Neural crest cell (in vitro differentiated cells): ENCODE measurements at places on chromosomes 16 and 17. TPM values are rescaled to one million over a fixed set of nuclear protein-coding genes. Genes with fewer than 3 reads are reported as not detected.

VMP1 gene
- total RNA-seq: 53.8 and 62.6 TPM in 2 replicates

TMEM114 gene
- not detected in 2 replicates for total RNA-seq

ALG1 gene
- 23.2 and 25.2 TPM in 2 replicates for total RNA-seq

GPR139 gene
- total RNA-seq: not detected in 2 replicates

DNA sequence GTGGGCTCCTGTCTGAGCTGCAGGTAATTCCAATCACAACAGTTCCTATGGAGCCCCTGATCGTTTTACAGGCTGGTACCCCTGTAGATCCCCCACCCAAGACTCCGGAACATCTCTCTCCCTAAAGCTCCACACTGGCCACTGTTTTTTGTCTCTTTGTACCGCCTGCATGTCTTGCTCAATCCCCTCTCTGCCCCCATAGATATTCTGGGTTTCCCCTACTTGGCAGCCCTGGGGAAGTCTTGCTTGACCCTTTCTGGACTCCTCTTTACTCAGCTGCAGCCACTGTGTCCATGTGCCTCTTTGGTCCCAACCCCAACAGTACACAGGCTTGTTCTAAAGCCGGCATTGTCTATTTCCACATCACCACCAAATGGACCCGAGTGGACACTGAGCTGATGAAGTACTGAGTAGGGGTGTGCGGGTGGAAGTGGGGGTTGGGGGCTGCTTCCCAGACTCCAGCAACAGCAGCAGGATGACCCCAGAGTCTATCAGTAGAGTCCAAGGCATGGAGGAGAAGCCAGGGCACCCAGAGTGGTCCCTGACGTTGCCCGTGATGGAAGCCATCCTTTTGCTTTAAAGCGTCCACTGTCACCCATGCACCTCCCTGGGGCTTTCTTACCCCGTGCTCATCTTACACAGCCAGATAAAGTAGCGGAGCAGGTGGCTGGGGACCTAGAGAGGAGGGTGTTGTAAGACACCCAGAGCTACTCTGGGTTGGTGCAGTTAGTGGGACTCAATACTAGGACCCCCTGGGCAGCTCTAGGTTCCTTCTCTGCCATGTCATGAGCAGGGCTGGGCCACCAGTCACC lies 6.4 kb downstream of the CD300LB start:
- DNase-seq: no peak

GRCh38 chr16:68086860-68087268 lies 1.7 kb downstream of the NFATC3 start:
- DNase-seq: no peak

DNA sequence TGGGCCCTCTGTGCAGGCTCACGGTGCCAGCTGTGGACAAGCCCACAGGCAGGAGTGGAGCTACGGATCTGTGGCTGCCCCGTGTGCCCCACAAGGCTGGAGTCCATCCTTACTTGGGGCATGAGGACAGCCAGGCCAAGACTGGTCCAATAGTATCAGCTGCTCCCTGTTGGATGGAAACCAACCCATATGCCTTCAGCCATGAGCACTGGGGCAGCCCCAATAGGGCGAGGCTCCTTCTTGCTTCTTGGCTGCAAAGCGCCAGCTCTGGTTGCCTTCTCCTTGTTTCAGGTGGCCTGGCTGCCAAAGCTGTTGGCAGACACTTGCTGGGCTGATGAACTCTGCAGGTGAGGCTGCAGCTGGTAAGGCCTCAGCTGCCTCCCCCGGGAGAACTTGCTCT lies 188.0 kb downstream of the ENGASE start:
- no peak for DNase-seq

DNA sequence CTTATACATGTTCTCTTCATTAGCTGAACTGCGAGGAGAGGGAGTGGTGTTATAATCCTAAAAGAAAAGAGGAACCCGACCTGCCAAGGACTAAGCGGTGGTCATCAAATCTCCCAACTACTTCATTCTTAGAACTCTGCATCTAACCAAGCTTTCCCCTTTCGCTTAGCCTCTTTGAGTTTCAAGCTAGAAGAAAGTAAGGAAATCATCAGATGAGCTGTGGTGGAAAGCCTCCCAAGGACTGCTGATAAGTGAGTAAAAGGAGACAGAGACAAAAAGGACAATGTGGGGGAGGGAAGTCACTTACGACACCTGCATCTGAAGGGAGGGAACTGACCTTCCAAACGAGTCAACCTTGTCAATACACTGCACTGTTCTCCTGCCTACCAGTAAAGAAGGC lies 121.3 kb downstream of the TRIM37 start:
- no peak for DNase-seq

DNA sequence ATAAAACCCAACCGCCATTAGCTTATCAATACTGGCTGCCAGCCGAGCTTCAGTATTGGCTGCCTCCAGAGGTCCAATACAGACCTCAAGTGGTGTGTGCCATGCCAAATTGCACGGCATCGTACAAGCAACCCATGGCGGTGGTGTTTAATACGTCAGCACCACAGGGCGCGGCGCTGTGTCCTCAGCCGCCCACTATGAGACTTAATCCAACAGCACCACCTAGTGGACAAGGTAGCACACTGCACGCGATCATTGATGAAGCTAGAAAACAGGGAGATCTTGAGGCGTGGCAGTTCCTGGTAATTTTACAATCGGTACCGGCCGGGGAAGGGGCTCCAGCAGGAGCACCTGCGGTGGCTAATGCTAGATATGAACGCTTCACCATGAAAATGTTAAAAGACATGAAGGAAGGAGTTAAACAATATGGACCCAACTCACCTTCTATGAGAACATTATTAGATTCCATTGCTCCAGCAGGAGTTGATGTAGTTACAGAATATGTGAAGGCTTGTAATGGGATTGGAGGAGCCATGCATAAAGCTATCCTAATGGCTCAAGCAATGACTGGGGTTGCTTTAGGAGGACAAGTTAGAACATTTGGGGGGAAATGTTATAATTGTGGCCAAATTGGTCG lies 15.4 kb downstream of the FLYWCH1 start:
- peak; percentile 93 for DNase-seq

GRCh38 chr16:75250089-75250808 lies 1.2 kb downstream of the BCAR1 start:
- no peak for DNase-seq

- DNase-seq: no peak
Measured at GRCh38 chr17:32835291-32835761, 41.6 kb downstream of the MYO1D start.

GRCh38 chr17:28364665-28365363 lies at the start of gene SEBOX:
Gene SEBOX (minus strand): TSS chr17:28365199. CDS start chr17:28365151, 48 bp downstream.
- no peak for DNase-seq

GRCh38 chr16:6852643-6853225 lies 479.9 kb upstream of the RBFOX1 start:
- DNase-seq: no peak

- no peak for DNase-seq
Measured at GRCh38 chr16:80543162-80543561, 2.4 kb downstream of the DYNLRB2 start.

GRCh38 chr16:87698676-87699199 lies 67.0 kb downstream of the KLHDC4 start:
- DNase-seq: no peak

- no peak for DNase-seq
Measured at GRCh38 chr17:44934745-44935105, 12.8 kb downstream of the KIF18B start.

DNA sequence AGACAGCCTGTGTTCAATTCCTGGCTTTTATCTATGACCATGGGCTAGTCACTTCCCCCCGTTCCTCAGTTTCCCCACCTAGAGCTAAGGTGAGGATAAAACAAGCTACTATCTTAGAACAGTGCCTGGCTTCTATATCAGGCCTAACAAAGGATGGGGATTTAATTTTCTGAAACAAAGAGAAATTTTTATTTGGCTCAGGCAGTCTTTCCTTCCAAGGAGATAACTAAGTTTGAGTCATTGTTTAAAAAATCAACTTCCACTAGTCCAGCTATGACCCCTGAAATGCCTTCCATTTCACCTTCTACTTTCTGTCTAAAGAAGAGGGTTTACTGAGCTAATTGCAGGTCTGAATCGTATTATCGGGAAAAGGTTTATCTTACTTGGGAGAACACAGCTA lies 99.0 kb downstream of the CMIP start:
- DNase-seq: no peak

DNA sequence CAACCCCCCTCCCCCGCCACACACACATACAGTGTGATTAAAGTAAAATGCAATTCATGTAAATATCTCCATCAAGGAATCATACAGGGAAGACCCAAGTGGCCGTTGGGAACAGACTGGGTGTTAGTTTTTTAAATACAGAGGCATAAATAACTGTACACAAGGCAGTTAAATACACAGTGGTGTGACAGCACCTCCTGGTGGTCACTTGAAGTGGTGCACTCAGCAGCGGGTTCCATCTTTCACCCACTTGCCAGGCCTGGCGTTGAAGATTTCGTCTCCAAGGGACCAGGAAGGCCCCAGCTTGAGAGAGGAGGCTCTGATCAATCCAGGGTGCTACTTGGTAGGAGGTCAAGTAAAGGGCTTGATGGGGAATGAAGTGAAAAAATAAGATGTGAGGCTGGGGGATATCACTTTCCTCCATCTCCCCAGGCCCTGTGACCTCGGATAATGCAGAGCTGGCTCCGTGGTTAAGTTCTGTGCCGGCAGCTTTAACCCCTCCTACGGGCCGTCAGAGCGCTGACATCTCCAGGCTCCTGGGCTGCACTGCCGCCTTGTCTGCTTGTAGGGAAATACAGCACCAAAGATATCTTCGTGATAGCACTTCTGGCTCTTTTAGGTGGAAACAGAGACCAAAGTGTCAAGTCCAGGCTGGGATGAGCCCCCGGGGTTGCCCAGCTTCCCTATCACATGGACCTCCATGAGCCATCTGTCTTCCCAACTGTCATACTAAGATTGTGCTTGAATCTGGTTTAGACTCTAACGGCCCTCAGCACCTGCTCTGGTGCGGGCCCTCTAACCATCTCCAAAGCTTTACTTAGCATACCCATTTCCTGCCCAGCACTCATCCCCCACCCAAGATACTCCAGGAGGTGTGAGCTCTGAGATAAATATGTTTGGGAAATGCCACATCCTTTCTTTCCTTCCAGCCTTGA lies 20.7 kb downstream of the LGALS9 start:
- peak; percentile 74 for DNase-seq

DNA sequence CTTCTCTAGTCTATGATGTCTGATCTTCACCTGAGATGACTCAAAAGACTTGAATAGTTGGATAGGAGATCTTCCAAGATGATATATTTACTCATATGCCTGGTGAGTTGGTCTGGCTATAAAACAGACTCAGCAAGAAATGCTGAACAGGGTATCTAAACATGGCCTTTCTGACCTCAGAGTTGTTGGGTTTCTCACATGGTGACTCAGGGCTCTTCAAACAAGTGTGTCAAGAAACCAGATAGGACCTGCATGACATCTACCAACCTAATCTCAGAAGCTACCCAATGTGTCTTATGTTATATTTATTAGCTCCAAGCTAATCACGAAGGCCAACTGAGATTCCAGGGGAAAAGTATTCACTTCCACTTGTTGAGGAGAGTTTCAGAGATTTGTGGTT lies 1477.3 kb downstream of the CDH8 start:
- no peak for DNase-seq

DNA sequence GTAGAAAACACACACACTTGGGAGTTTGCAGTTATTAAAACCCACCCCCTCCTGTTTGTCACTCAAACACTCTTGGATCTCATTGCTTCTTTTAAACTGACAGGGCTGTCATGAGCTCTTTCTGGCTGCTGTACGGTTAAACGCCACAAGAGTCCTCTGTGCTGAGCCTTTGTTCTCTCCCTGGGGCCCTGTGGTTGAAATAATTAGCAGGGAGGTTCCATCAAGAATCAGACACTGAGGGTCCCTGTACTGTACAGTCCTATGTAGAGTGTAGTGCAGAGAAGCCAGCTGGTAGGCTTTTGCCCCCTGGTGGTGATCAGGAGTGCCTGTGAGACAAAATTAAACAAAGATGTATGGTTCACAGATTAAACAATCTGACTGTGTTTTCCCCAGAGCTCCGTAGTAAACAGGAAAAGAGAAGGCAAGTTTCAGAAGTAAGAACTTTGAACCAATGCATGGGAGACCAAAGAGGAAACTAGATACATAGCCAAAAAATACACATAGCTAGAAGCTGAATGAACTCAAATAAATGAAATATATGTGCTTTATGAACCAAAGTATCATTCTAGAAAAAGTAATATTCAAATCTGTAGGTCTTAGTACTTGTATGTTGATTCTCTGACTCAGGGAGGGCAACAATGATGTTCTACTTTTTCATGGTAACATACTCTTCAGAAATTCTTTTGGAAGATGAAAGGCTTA lies 1.4 kb upstream of the SSH2 start:
- DNase-seq: peak; percentile 47

GRCh38 chr17:54947396-54947795 lies 21.1 kb downstream of the COX11 start:
- no peak for DNase-seq

GRCh38 chr16:89378947-89379771 lies 111.2 kb downstream of the ANKRD11 start:
- no peak for DNase-seq

- DNase-seq: no peak
Measured at GRCh38 chr17:43877451-43878155, 29.7 kb downstream of the MPP2 start.

DNA sequence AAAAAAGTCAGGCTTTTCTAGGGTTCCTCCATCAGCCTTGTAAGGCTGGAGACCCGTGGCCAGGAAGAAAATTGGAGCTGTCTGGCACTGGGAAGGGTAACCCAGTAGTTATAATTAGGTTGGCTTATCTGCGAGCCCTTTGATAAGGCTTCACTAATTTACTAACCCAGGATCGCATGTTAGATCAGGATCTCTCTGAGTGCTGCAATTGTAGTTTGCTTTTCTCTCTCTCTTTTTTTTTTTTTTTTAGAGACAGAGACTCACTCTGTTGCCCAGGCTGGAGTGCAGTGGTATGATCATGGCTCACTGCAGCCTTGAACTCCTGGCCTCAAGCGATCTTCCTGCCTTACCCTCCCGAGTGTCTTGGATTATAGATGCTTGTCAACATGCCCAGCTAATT lies 17.0 kb downstream of the ABCC1 start:
- DNase-seq: no peak

DNA sequence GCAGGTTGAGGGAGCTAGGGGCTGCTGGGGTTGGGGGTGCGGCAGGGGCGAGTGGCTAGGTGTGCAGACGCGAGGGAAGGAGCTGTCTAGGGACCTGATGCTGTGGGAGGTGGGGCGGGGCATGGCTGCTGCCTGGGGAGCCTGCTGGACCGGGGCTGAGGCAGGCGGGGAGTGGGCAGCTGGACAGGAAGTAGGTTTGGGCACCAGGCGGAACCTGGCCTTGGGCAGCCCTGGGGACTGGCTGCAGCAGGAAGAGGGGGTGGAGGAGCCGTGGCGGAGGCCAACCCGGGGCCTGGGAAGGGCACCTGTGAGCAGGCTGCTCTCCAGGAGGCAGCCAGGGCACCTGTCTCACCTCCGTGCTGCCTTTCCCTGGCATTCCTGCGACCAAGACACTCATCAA lies 5.9 kb upstream of the DNASE1L2 start:
- DNase-seq: no peak

DNA sequence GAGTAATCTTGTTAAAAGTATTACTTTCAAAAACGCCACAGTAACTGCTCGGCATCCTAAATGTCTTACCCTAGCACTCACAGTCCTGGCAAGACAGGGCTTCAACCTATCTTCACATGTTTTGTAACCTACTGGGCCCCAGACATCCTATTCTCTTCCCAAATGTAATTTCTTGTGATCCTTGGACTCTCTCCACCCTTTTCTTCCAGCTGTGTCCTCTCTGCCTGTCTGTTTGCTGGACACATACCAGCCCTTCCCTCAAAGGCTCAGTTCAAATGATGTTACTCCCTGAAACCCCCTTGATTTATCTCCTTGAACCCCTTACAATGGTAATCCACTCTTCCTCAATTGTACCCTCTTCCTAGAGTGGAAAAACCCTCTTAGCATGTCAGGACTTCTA lies 60.1 kb upstream of the CNEP1R1 start:
- DNase-seq: no peak
